Ureter (tissue), 1 donor: ENCODE measurements at places on chromosomes 1 and 21. TPM values are rescaled to one million over a fixed set of nuclear protein-coding genes. Genes with fewer than 3 reads are reported as not detected.

DNA sequence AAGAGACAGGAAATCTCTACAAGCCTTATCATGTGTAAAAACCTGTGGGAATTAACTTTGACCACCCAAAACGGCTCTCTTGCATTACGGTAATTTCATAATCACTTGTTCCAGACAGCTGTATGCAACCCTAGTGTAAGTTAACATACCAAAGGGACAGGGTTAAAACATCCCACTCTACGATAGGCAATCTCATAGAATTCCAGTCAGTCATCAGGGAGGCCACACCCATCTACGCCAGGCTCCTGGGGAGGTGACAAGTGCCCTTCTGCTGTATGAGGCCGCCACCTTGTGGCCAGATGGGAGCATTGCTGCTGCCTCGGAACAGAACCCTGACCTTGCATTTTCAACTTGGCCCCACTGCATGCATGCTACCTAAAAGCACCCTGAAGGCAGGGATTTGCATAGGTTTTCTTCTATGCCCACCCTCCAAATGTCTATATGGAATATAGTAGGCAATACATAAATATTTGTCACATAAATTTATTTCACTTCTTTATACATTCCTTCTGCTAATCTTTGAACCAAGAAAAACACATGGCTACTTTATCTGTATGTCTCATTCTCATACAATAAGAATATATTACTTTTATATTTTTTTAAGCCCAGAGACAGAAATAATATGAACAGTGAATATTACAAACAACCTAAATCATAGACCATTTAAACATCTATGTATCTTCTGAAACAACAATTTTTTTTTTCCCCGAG, 12.6 kb downstream of the HSF2BP start:
- DNase-seq: peak; percentile 93

- DNase-seq: no peak
Measured at GRCh38 chr1:245183429-245183828, 28.6 kb downstream of the KIF26B start.

DNA sequence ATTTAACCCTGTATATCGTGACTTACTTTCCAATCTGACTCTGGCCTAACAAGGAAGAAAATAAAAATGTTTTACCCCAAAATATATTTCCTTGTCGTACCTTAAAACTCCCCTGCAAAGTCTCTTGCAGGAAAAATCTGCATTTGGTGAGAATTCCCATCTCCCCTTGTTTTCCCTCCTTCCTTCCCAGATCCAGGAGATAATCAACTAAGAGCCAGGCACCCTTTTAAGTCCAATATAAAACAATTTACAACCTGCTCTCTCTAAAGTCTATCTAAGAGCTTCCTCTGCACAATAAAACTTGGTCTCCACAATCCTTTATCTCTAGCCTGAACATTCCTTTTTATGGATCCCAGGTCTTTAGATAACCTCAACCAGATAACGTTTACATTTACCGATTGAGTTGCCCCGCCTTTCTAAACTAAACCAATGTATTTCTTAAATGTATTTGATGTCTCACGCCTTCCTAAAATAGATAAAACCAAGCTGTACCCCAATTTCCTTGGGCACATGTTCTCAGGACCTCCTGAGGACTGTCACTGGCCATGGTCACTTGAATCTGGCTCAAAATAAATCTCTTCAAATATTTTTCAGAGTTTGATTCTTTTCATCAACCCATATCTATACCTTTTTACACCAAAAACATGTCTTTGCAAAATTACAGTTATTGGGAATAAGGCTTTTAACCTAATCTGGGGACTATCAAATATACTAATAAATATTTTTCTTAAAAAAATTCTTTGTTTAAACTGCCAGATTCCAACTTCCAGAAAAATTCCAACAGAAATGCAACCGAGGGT, 993 bp downstream of the DDX59 start:
- DNase-seq: no peak

- no peak for DNase-seq
Measured at GRCh38 chr1:113536182-113536780, 146.0 kb downstream of the MAGI3 start.

GRCh38 chr1:23263380-23263887, 46.1 kb upstream of the HTR1D start:
- no peak for DNase-seq

The KIF26B gene
- total RNA-seq: 8.0 TPM

GRCh38 chr1:203511513-203511912, 17.6 kb downstream of the OPTC start:
- DNase-seq: no peak

DNA sequence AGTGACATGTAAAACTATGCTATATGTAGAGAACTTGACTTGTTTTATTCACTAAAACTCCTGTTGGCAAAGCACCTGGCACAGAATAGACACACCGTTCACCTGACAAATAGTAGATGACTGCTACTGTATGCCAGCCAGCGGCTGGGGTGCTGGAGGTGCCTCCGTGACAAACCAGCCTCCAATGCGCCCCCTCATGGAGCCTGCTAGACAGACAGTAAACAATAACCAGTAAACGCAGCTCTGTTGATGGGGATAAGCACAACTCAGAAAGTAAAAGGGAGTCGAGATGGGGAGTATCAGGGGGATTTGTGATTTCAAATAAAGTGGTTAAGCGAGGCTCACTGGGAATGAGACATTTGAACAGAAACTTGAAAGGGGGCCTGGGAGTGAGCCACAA, 107.2 kb downstream of the PRDM2 start:
- DNase-seq: no peak

DNA sequence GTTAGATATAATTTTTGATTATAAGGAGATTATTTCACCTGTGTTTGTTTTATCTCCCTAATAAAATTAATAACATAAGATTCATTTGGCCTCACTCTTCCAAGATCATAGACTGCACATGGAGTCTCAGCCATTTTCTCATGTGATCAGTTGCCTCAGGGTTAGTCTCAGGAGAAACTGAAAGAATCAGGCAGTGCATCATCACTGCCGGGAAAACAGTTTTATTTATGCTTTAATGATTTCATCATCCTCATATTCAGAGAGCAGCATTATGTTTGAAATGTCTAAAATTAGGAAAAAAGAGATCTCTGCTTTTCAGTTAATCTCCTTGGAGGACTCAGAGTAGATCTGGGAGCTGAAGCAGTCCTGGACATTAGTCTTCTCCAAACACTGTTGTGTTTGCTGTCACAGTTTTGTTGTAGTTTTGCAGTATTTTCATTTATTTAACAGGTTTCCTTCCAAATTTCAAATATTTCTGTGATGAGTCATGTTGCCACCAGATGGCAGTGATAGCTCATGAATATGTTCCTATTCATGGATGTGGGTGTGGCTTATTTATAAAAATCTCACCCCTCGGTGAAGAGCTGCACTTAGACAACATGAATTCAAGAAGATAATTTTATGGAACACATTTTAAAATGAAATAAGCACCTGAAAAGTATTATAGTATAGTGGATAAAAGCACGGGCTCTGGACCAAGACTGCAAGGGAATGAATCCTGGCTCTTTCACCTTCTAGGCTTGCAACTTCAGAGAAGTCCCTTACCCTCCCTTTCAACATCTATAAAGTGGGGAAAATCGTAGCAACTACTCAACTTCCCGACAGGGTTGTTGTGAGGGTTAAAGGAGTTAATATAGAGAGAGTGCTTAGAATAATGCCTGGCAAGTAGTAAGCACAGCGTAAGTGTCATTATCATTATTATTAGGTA, 31.2 kb downstream of the CHD1L start:
- no peak for DNase-seq

DNA sequence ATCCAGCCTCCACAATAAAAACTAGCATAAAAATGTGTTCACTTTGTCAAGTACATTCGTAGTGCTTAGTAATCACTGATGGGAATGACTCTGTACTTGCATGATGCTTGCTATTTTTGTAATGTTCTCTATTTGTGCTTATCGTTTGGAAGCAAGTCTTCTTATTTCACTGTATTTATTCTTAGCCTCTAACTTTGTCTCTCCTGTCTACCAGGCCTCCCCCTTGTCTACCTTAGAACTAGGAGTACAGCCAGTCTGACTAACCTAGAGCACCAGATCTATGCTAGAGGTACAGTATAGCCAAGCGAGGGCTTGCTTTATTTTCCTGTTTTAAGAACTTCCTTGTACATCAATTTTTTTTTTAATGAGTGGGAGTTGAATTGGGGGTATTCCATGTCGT, 108.2 kb downstream of the VPS13D start:
- DNase-seq: no peak

The GPR25 gene
- not detected for total RNA-seq

GRCh38 chr1:91124989-91125417, 103.2 kb upstream of the ZNF644 start:
- no peak for DNase-seq

The AKR7A3 gene
- 1.8 TPM for total RNA-seq

DNA sequence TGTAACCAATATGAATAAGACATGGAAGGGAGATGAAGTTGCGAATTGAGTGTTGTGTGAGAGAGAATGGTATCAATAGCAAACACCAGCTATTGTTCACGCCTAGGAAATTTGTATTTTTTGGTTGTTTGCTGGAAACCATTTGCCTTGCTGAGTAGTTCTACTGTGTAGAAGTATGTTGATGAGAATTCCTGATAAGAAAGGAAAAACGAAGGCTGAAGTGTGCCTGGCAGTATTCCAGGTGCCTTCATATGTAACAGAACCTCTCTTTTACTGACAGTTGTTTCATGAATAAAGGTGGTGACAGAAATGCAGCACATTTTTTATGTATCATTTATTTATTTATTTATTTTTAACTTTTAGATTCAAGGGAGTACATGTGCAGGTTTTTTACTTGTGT, 79.5 kb downstream of the SDCCAG8 start:
- no peak for DNase-seq

- peak; percentile 83 for DNase-seq
Measured at GRCh38 chr1:32208891-32209328, at the start of gene DCDC2B. TSS of gene DCDC2B (plus strand) at chr1:32209089. CDS start at chr1:32209094, 5 bp downstream.

The RNU1-1 gene
- 1,626 TPM for total RNA-seq

DNA sequence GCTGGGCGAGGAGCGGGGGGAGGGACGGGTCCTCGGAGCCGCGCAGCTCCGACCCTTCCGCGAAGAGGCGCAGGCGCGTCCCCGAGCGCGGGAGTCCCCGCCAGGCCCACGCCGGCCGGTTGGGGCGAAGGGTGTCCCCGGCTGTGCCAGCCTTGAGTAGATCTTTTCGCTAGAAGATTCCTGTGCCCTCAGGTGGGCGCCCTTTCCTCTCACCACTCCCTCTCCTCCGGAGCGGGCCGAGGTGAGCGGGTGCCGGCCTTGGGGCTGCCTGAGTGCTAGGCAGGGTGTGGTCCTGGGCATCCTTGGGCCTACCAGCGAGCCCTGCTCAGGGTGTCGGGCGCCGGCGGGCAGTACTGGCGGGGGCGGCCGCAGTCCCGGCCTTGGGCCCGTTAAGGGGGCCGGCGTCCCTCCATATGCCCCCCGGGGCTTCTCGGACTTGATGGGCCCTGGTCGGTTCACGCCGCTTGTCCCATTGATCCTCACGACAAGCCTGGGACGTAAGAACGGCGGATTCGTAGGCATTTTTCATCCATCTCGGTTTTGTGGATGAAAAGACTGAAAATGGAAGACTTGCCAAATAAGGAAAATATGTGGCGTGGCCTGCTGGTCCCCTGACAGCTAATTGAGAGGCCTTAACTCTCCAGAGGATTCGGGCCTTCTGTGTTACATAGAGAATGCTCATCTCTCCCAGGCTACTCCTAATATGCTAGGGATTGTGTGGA, 712 bp downstream of the DEGS1 start:
- peak; percentile 48 for DNase-seq

The KRTAP19-1 gene
- total RNA-seq: not detected

The OR2T11 gene
- total RNA-seq: not detected

DNA sequence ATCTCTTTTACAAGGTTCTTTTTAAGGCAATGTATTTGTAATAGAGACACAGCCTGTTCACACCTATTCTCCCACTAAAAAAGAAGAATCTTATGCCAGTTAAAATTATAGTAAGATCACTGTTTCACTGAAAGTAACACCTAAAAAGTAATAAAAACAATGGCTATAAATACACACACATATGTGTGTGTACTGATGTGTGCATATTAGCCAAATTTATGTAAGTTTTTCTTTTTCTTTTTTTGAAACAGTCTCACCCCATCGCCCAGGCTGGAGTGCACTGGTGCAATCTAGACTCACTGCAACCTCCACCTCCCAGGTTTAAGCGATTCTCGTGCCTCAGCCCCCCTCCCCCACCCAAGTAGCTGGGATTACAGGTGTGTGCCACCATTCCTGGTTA, 56.8 kb upstream of the SLC30A10 start:
- DNase-seq: no peak

DNA sequence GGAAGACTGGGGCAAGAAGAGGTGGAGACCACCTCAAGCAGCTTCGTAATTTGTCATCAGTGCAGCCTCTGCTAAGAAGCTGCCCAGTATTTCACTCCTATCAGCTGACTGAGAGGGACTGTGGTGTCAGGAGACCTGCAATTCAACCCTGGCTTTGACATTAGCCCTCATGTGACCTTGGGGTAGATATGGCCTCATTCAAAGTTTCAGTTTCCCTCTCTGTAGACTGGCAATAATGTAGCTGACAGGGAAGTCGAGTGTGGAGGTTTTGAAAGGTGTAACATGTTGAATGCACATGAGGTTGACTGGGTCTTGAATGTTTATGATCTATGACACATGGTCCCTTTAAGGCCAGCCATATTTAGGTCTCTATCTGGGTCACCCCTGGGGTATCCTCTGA, 2.2 kb upstream of the SPRR4 start:
- no peak for DNase-seq

DNA sequence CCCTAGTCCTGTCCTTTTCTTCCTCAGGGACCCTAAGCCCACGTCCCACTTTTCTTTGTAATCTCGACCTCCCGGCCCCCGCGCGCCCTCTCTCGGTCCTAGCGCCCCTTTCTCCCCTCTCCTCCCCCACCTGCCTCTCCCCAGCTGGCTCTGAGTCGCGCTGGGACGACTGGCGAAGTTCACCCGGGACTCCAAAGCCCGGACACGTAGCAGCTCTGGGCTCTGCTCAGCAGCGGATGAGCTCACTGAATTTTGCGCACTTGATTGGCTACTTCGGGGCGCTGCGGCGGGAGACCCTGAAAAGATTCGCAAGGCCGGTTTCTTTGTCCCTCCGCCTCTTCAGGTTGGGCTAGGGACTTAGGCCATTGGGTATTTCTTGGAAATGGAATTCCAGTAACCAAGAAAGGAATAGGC, 16.3 kb upstream of the ACKR1 start:
- no peak for DNase-seq

GRCh38 chr1:20474996-20475395, 11.0 kb downstream of the CAMK2N1 start:
- DNase-seq: no peak

- DNase-seq: no peak
Measured at GRCh38 chr1:236618507-236618906, 14.2 kb upstream of the HEATR1 start.

DNA sequence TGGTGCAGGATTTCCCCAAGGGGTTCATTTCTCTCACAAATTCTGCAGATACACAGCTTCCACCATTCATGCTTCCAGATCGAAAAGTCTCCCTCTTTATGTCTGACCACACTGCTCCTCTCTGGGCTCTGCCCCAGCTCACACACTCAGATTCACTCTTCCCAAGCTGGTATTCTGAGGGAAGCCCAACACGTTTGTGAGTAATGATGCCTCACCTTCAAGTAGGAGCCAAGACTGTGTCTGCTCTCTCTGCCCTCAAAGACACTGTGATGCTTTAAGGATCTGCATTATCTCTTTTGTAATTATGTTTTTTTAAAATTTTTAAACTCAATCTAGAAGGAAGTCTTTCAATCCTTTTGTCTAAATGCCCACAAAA, 19.8 kb downstream of the PRAMEF11 start:
- no peak for DNase-seq

GRCh38 chr1:10389271-10389973, 9.4 kb upstream of the PGD start:
- no peak for DNase-seq
